ENCODE measurements at places on chromosomes 5 and 9. TPM values are rescaled to one million over a fixed set of nuclear protein-coding genes. Genes with fewer than 3 reads are reported as not detected.

Gene LCN12
- total RNA-seq, result 0.50 TPM

Gene CAVIN4
- total RNA-seq, result 7.0 TPM

Gene NUTM2G
- total RNA-seq, result not detected

Gene ASB6
- total RNA-seq, result 20.9 TPM

Gene SIGMAR1
- 108 TPM for total RNA-seq

Gene NDFIP1
- 43.4 TPM for total RNA-seq

Gene PCDHB14
- total RNA-seq, result 5.5 TPM

Gene PRDM9
- not detected for total RNA-seq

Gene MED27
- total RNA-seq, result 31.3 TPM
